ENCODE measurements at places on chromosomes 2 and 18.

DNA sequence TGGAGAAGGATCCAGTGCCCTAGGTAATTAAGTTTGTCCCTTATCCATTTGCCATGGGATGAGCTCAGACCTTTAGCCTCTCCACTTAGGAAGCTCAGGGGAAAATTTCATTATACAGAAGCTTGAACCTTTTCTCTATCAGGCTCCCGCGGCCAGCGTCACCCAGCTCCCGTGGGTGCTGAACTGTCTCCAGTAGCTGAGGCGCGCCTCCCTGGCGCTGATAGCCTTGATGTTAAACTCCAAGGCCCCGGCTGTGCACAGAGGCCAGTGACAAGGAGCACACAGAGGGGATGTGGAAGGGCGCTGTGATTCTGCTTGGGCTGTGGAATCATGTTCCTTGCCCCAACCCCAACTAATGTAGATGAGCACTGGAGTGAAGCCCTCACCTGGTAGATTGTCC is 50.8 kb downstream of the NRP2 start:
- DNase-seq = no peak

GRCh38 chr2:149040451-149040850 is 2.0 kb downstream of the LYPD6B start:
- no peak for DNase-seq

DNA sequence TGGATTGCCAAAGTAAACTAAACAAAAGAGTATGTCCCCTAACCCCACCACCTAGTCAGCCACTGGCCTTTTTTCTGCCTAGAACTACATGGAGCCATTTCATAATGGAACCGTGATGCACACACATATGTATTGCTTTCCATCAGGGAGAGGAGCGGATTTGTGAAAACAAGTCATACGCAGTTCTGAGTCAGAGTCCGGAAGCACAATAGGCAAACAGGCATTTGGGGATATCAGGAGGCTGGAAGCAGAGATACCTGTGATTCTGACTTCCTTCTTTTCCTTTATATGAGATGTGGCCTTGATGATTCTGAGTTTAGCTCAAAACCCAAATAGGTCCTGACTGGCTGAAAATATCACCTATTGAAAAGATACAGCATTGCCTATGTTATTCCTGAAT is 93.5 kb downstream of the TMEM163 start:
- DNase-seq = no peak

DNA sequence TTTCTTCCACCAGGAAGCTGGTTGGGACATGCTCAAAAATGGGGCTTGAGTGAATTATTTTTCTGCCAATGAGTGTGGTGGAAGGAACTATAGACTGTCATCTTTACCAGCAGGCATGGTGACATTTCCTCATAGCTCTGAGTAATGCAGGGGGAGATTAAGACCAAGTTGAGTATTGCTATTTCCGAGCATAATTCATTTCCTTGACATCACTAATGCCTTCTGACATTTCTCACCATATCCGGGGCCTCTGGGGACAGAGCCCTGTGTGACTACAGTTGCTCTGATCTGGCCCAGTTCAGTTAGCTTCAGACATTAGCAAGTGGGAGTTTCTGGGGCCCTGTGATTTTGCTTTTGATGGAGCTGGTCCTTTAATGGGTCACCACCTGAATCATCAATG is 410.4 kb downstream of the MEIS1 start:
- no peak for DNase-seq

GRCh38 chr2:118464046-118464445 is 375.8 kb downstream of the INSIG2 start:
- DNase-seq = no peak

GRCh38 chr2:129912871-129913694 is 66.4 kb upstream of the RAB6C start:
- no peak for DNase-seq

GRCh38 chr2:18465979-18466378 is 94.5 kb downstream of the RDH14 start:
- no peak for DNase-seq

GRCh38 chr2:25853038-25853638 is 25.1 kb downstream of the ASXL2 start:
- DNase-seq = no peak

GRCh38 chr2:50215736-50216135 is 816.2 kb downstream of the NRXN1 start:
- no peak for DNase-seq
